ENCODE measurements at places on chromosomes 6 and 20. TPM values are rescaled to one million over a fixed set of nuclear protein-coding genes. Genes with fewer than 3 reads are reported as not detected.

The AVP gene
- not detected for total RNA-seq

The PRICKLE4 gene
- not detected for total RNA-seq

The TREML1 gene
- total RNA-seq: not detected

The KCTD20 gene
- 62.4 TPM for total RNA-seq

The LAMA4 gene
- total RNA-seq: not detected

The BPIFB2 gene
- not detected for total RNA-seq

- no peak overlapping the region for H3K4me3 ChIP-seq
- H3K4me1 ChIP-seq: no peaks in the 10 kb centered on the region
- H3K27me3 ChIP-seq: no peaks in the 10 kb centered on the region
- no peak overlapping the region for H3K27ac ChIP-seq
Observed at GRCh38 chr6:103979308-103979707, 880.4 kb downstream of the HACE1 start.

DNA sequence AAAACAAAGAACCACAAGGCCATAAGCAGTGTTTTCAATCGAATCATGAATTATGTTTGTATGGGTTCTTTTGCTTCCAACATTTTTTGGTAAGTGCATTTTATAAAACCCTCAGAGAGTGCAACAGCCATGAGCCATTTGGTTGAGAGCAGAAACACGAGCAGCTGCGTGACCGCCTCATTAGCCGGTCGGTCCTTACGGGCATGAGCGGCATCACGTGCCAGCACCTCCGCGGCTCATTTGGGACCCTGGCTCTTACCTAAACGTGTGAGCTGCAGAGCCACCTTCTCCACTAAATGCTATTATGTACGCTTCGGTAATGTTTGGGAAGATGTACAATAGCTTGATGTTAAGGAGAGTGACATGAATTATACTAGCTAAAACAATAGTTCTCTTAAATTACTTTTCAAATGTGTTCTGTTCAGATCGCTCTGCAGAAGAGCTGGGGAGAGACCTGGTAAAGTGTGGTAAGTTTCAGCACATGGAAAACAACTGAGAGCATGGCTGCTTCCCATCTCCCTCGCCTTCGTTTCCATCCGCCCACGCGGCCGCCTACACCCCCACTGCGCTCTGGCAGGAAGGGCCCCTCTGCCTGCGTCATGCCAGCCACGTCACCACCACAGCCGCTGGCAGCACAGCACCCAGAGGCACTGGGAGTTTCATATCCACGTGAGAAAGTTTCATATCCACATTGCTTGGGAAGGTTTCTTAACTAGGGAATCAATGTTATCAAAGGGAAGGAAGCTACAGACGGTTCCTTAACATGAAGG, 23.7 kb upstream of the PDE10A start:
- H3K36me3 ChIP-seq: no peaks in the 10 kb centered on the region
- no peak for DNase-seq
- H3K27ac ChIP-seq: no peak overlapping the region
- H3K4me1 ChIP-seq: no peaks in the 10 kb centered on the region
- H3K27me3 ChIP-seq: peaks cover 2% of the 10 kb centered on the region

DNA sequence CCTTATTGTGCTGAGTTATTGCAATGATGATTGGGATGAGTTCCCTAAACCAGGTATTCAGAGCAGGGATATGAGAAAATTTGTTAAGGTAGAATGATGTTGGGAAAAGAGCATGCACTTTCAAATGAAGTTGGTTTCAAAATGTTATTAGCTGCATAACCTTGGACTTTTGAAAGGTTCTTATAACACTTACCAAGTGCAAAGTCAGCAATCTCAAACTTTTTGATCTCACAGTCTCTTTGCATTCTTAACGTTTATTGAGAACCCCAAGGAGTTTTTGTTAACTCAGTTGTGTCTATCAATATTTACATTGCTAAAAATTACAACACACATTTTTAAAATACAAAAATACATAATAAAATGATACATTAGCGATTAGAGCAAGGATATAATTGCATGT, 802.4 kb downstream of the PHF3 start:
- H3K4me3 ChIP-seq: no peak overlapping the region
- no peaks in the 10 kb centered on the region for H3K4me1 ChIP-seq
- no peaks in the 10 kb centered on the region for H3K27me3 ChIP-seq
- no peak overlapping the region for H3K27ac ChIP-seq
- DNase-seq: no peak
- H3K36me3 ChIP-seq: no peaks in the 10 kb centered on the region

DNA sequence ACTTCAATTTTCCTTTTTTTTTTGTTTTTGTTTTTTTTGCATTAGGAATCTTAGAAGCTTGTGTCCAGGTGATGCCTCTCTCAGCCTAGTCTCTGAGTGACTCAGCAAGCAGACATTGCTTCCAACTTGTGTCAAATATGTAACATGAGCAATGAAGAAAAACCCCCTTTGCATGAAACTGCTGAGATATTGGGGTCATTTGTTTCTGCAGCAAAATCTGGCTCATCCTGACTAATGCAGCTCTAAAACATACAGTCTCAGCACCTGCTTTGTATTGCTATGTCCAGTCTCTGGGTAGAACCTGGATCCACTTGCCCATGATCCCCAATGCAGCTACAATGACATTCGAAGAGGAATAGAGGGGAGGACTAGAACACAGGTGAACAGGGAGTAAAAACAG, 55.7 kb upstream of the LRFN2 start:
- H3K27ac ChIP-seq: no peak overlapping the region
- peaks cover 13% of the 10 kb centered on the region for H3K27me3 ChIP-seq
- DNase-seq: no peak
- H3K4me1 ChIP-seq: peaks cover 36% of the 10 kb centered on the region
- peaks cover 1% of the 10 kb centered on the region for H3K36me3 ChIP-seq

GRCh38 chr6:74731931-74732330, 473.9 kb downstream of the COL12A1 start:
- H3K4me1 ChIP-seq: no peaks in the 10 kb centered on the region
- DNase-seq: no peak
- no peak overlapping the region for H3K4me3 ChIP-seq
- no peak overlapping the region for H3K27ac ChIP-seq

DNA sequence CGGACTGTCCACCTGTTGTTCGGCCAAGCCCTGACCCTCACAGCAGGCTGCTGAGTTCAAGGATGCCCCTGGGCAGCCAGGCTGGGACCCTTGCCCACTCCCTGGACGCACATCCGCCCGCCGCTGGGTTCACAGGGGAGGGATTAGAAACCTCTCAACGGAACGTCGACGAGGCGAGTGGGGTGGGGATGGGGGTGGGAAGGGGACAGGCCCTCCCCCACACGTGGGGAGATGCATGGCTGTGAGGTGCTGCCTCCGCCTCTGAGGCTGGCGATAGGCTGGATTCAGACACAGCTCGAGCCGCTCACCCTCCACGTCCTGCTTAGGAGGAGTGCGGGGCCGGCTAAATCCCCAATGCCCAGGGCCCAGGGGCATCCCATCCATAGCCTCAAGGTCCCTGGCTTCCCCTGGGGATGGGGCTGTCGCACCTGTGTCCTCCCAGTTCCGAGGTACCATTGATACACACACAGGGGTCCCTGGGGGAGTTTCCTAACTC, 90.6 kb upstream of the BHLHE23 start:
- no peaks in the 10 kb centered on the region for H3K4me1 ChIP-seq
- DNase-seq: no peak
- H3K27me3 ChIP-seq: peaks cover 2% of the 10 kb centered on the region
- no peaks in the 10 kb centered on the region for H3K36me3 ChIP-seq

DNA sequence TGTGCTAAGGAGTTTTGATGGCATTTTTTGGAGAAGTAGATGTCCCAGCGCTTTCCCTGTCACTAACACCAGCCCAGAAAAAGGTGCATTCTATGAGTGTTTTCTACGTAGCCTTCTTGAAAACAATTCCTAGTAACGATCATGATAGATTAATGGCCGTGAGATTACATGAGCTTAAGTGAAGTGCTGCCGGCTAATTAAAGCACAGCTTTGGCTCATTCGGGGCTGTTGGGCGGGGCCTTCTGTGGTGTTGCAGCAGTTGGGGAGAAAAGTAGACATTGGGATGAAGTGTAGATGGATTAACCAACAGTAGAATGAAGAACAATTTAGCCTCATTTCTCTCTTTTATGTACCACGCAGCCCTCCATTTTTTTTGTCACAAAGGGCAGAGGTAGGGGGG, 20.8 kb upstream of the TRAF3IP2 start:
- H3K27ac ChIP-seq: no peak overlapping the region
- no peak for DNase-seq
- H3K27me3 ChIP-seq: peaks cover 8% of the 10 kb centered on the region
- no peaks in the 10 kb centered on the region for H3K36me3 ChIP-seq
- no peak overlapping the region for H3K4me3 ChIP-seq
- H3K4me1 ChIP-seq: no peaks in the 10 kb centered on the region

- peaks cover 4% of the 10 kb centered on the region for H3K27me3 ChIP-seq
- no peaks in the 10 kb centered on the region for H3K36me3 ChIP-seq
- H3K27ac ChIP-seq: no peak overlapping the region
Observed at GRCh38 chr20:59752704-59753460, 148.5 kb downstream of the PHACTR3 start.

DNA sequence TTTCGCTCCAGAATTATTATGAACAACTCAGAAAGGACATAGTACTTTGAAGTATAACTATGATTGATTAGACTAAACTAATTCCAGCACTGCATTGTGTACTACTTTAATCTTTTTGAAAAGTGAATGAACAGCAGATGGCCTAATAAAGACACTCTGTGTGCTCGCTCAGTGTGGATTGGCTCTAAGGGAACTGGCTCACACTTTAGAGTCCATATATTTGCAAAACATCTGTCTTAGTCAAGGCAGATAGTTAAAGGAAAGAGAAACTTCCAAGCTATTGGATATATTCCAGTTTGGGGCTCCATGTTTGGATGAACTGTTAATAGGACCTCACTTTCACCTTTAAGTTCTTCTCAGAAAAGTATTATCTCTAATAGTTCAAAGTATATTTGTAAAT, 218.9 kb downstream of the EYA4 start:
- H3K27ac ChIP-seq: no peak overlapping the region
- no peaks in the 10 kb centered on the region for H3K4me1 ChIP-seq
- no peaks in the 10 kb centered on the region for H3K36me3 ChIP-seq
- peaks cover 2% of the 10 kb centered on the region for H3K27me3 ChIP-seq
- DNase-seq: no peak
- H3K4me3 ChIP-seq: no peak overlapping the region

- peaks cover 23% of the 10 kb centered on the region for H3K4me1 ChIP-seq
- no peak for DNase-seq
- H3K27ac ChIP-seq: peak overlapping the region; percentile 48
Observed at GRCh38 chr20:43667341-43668132, 623 bp downstream of the MYBL2 start.

- no peaks in the 10 kb centered on the region for H3K36me3 ChIP-seq
- no peak for DNase-seq
- no peaks in the 10 kb centered on the region for H3K4me1 ChIP-seq
- no peaks in the 10 kb centered on the region for H3K27me3 ChIP-seq
- H3K4me3 ChIP-seq: no peak overlapping the region
Observed at GRCh38 chr6:6191476-6191875, 129.0 kb downstream of the F13A1 start.

DNA sequence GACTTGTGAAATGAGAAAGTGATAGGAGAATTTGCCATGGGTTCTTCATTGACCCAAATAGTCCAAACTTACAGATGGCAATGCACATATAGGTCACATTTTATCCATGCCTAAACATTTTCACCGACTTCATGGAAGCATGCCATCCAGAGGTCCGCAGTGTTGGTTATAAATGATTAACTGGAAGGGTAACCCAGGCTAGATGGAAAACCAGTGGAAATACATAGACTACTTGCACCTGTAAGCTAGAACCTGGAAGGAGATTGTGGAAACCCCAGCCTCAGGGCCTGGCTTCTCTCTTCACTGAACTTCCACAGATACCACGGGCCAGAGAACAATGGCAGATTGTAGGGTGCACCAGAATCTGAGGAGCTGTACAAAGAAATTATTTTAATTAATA, 103.8 kb upstream of the SYNDIG1 start:
- H3K27ac ChIP-seq: no peak overlapping the region
- no peak overlapping the region for H3K4me3 ChIP-seq
- no peak for DNase-seq
- no peaks in the 10 kb centered on the region for H3K36me3 ChIP-seq
- peaks cover 2% of the 10 kb centered on the region for H3K27me3 ChIP-seq

GRCh38 chr20:5608104-5608441, 142.1 kb upstream of the SHLD1 start:
- DNase-seq: no peak
- peak overlapping the region; percentile 99 for H3K4me3 ChIP-seq
- peaks cover 3% of the 10 kb centered on the region for H3K27me3 ChIP-seq
- H3K36me3 ChIP-seq: peaks cover 33% of the 10 kb centered on the region
- peak overlapping the region; percentile 57 for H3K27ac ChIP-seq

DNA sequence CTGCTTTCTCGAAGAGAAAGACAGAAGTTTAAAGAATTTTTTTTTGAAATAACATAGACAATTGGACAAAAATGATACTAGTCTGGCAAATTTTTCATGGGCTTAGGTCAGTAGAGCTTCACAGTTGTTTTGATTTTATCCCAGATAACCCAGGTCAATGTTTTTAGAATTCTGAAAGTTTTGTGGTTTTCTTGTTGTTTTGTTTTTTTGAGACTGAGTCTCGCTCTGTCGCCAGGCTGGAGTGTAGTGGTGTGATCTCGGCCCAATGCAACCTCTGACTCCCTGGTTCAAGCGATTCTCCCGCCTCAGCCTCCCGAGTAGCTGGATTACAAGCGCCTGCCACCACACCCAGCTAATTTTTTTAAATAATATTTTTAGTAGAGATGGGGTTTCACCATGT, 22.8 kb downstream of the KIF13A start:
- H3K36me3 ChIP-seq: no peaks in the 10 kb centered on the region
- H3K4me3 ChIP-seq: no peak overlapping the region
- peaks cover 10% of the 10 kb centered on the region for H3K27me3 ChIP-seq
- H3K4me1 ChIP-seq: no peaks in the 10 kb centered on the region
- DNase-seq: no peak
- no peak overlapping the region for H3K27ac ChIP-seq

DNA sequence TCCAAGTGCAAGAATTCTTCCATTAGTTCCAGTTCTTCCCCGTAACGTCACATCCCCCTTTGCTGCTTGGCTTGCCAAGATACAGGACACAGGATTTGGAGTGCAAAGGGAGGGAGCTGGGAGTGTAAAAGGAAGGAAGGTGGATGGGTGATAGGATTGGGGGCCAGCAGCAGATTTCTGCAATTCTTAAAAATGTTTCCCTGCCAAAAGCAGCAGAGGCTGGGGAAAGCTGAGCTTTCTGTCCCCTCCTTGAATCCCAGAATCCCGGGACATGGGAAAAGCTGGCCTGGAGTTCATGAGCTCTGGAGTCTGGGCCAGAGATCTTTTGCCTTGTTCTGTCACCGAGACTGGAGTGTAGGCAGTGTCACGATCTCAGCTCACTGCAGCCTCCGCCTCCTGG, 60.0 kb upstream of the EPB41L1 start:
- H3K27me3 ChIP-seq: peaks cover 47% of the 10 kb centered on the region
- H3K4me3 ChIP-seq: no peak overlapping the region
- peaks cover 3% of the 10 kb centered on the region for H3K36me3 ChIP-seq

- peaks cover 78% of the 10 kb centered on the region for H3K4me1 ChIP-seq
- peaks cover 11% of the 10 kb centered on the region for H3K36me3 ChIP-seq
- no peak overlapping the region for H3K4me3 ChIP-seq
- no peaks in the 10 kb centered on the region for H3K27me3 ChIP-seq
- DNase-seq: no peak
- H3K27ac ChIP-seq: no peak overlapping the region
Observed at GRCh38 chr6:149061930-149062329, 255.6 kb upstream of the TAB2 start.

- H3K36me3 ChIP-seq: no peaks in the 10 kb centered on the region
- peaks cover 30% of the 10 kb centered on the region for H3K27me3 ChIP-seq
- no peak overlapping the region for H3K4me3 ChIP-seq
- H3K4me1 ChIP-seq: no peaks in the 10 kb centered on the region
Observed at GRCh38 chr20:709423-709822, 33.8 kb upstream of the SCRT2 start.

GRCh38 chr20:35225319-35226125, 968 bp upstream of the MMP24 start:
- H3K36me3 ChIP-seq: peaks cover 12% of the 10 kb centered on the region
- H3K27ac ChIP-seq: no peak overlapping the region
- no peak for DNase-seq
